ENCODE measurements at places on chromosomes 1 and 21.
A peak's percentile ranks its signal among the peaks of the same experiment; 100 is the strongest.

- no peak overlapping the region for H3K4me3 ChIP-seq
- DNase-seq, result no peak
- H3K27ac ChIP-seq, result no peak overlapping the region
- no peaks in the 10 kb centered on the region for H3K4me1 ChIP-seq
- no peaks in the 10 kb centered on the region for H3K36me3 ChIP-seq
Observed at GRCh38 chr1:234702342-234703000, 92.5 kb upstream of the IRF2BP2 start.

DNA sequence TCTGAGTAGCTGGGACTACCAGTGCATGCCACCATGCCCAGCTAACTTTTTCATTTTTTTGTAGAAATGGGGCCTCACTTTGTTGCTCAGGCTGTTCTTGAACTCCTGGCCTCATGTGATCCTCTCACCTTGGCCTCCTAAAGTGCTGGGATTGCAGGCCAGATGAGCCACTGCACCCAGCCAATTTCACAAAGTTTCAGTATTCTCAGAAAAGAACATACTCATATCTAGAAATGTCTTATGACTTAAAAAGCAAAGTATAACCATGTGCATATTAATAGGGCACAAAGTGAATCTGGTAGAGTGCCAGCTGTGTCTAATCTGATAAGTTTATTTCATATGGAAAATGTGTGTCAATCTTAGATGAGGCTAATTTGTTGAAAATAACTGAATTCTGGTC is 87.5 kb upstream of the CACYBP start:
- no peak for DNase-seq
- no peak overlapping the region for H3K4me3 ChIP-seq
- peaks cover 7% of the 10 kb centered on the region for H3K4me1 ChIP-seq
- no peaks in the 10 kb centered on the region for H3K36me3 ChIP-seq
- no peak overlapping the region for H3K27ac ChIP-seq

DNA sequence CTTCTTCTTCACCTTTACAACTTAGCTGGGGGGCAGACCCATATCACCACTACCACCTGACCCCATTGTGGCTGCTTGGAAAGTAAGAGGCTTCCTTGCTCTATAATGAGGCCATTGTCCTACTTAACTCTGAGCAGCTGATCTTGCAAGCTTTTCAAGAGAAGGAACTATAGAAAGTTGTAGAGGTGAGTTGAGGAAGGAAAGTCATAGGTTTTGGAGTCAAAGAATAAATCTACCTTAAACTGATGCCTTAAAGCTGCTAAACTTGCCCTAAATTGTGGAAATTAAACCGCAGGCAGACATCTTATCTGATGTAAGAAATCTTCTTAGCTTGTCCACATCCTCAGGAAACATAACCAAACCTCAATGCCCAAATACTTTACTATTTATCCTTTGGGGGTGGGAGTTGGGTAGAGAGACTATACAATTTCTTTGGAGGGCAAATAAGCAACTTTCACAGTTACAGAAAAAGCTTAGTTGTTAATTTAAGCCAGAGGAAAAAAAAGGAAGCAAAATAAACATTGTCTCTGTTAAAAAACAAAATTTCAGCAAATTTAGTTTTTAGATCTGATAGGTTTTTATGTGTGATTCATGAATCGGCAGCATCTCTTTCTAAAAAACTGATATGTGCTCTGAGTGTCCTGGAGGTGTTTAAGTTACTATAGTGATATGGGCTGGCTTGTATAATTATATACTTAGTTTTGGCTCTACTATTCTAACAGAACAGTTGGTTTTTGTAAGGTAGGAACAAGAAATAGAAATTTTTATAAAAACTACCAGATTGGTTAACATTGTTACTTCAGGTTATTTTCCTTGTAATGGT is 4.7 kb downstream of the IL23R start:
- no peaks in the 10 kb centered on the region for H3K36me3 ChIP-seq
- H3K4me1 ChIP-seq, result no peaks in the 10 kb centered on the region
- no peak overlapping the region for H3K4me3 ChIP-seq

DNA sequence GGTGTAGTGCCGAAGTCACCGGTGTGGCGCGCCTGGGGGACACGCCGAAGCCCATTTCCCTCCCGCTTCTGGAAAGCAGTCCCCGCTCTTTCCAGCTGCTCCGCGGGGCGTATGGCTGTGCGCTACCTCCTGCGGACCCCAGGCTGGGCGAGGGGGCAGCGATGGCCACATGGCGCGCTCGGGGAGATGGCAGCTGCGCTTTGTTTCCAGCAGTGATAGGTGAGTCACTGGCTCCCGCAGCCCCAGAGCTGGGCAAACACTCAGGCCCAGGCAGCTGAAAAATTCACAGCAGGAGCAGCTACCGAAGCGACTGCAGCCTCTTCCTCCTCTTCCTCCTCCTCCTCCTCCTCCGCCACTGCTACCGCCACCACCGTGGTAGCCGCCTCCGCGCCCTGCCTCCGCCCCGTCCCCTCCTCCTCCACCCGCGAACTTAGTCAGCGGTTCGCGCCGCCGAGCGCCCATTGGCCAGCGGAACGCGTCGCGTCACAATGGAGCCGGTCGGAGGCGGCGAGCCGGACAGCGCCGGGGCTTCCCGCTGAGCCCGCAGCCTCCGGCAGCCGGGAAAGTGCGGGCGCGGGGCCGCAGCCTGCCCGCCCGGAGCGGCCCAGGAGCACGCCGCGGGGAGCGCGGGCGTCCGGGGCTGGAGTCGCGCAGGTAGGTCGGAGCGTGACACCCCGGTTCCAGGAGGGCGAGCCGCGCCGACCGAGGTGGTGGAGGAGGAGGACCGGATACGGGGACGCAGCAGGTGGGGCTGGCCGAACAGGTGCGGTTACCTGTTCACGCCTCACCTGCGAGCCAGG is at the start of gene LRRC8B:
LRRC8B (plus strand) TSS at position 461 of the 800 bp plus-strand sequence. CDS start 57,822 bp downstream, outside the sequence.
- DNase-seq, result peak; percentile 90
- no peaks in the 10 kb centered on the region for H3K27me3 ChIP-seq
- peaks cover 13% of the 10 kb centered on the region for H3K4me1 ChIP-seq
- H3K36me3 ChIP-seq, result no peaks in the 10 kb centered on the region

DNA sequence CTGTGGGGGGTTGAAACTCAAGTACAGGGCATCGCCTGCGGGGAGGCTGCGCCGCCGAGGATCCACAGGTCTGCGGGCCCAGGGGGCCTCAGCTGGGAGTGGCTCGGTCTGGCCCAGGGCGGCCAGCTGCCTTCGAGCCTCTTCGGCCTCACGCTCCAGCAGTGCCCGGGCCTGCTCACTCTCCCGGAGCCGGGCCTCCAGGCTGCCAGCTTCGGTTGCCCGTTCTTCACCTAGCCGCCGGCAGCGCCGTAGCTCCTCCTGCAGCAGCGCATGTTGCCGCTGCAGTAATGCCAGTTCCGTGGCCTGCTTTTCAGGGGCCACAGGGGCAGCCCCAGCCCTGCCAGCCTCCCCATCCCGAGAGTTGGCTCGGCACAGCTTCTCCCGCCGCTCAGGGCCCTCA is 9.4 kb downstream of the RXFP4 start:
- no peak for DNase-seq
- H3K4me3 ChIP-seq, result no peak overlapping the region
- H3K27ac ChIP-seq, result no peak overlapping the region
- H3K4me1 ChIP-seq, result peaks cover 56% of the 10 kb centered on the region

DNA sequence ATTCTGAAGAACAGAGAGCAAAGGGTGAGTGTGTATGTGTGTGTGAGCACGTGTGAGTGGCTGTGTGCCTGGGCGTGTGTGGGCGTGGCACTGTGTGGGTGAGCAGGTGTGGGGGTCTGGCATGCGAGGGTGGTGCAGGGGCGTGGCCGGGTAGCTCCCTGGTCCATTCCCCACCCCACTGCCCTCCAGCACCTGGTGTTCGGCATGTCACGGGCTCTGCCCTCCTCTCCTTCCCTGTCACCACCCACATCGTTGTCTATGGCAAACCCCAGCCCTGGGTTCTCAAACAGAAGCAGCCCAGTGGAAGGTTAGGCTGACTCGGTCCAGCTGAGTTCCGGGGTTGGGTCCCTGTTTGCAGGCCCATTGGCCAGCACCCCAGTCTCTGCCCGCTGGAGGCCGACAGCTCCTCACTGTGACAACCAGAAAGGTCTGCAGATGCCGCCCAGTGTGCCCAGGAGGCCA is 39.8 kb downstream of the UBE2G2 start:
- no peak overlapping the region for H3K27ac ChIP-seq
- H3K4me3 ChIP-seq, result no peak overlapping the region
- no peaks in the 10 kb centered on the region for H3K36me3 ChIP-seq
- DNase-seq, result no peak
- H3K27me3 ChIP-seq, result peaks cover 61% of the 10 kb centered on the region
- H3K4me1 ChIP-seq, result no peaks in the 10 kb centered on the region

DNA sequence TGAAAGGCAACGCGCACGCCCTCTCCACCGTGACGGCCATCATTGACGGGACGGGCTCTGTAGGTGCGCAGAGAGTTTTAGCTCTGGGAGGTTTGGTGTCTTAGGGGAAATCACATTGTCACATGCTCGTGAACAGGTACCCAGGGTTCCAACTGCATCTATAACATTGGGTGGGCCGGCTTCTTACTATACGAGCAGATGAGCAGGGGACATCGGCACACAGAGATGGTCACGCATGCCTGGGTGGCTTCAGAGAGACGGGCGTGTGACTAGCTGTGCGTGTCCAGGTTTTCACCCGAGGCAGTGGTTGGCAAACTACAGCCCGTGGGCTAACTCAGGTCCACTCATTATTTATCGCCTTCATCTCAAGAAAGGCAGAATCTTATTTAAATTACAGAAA is 54.7 kb downstream of the SLC37A1 start:
- no peaks in the 10 kb centered on the region for H3K36me3 ChIP-seq
- H3K4me3 ChIP-seq, result no peak overlapping the region
- H3K27ac ChIP-seq, result no peak overlapping the region
- peaks cover 99% of the 10 kb centered on the region for H3K27me3 ChIP-seq
- no peaks in the 10 kb centered on the region for H3K4me1 ChIP-seq

DNA sequence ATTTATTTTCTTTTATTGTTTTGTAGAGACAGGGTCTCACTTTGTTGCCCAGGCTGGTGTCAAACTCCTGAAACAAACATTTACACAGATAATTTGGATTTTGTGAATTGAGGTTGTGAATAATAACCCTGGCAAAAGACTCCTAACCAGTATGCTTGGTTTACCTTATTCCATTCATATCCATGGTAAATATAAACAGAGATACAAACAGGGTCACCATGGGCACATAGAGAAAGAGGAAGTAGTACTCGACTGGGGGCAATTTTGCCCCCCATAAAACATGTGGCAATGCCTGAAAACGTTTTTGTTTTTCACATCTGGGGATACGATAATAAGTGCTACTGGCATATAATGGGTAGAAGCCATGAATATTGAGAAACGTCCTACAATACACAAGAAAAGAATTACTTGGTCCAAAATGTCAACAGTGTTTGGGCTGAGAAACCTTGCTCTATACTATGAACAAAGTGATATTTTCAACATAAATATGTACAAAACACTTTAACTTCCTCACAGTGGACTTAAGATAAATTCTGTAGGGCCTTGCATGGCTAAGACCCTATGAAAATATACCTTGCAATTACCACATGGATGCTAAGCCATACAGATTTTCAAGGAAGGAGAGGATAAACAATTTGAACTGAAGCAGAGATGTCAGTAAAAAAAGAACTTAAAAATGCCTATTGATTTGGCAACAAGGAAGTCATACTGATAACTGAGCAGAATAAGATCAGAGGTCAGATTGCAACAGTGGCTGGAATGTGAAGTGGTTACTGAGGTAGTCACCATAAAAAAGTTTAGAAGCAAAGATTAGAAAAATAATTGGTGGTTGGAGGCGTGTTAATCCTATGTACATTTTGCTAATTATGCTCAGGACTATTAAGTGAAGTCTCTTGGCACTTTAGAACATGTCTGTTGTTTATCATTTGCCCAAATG is 27.4 kb upstream of the ASPM start:
- no peak for DNase-seq
- no peaks in the 10 kb centered on the region for H3K36me3 ChIP-seq
- no peaks in the 10 kb centered on the region for H3K4me1 ChIP-seq
- no peak overlapping the region for H3K27ac ChIP-seq
- H3K27me3 ChIP-seq, result no peaks in the 10 kb centered on the region

DNA sequence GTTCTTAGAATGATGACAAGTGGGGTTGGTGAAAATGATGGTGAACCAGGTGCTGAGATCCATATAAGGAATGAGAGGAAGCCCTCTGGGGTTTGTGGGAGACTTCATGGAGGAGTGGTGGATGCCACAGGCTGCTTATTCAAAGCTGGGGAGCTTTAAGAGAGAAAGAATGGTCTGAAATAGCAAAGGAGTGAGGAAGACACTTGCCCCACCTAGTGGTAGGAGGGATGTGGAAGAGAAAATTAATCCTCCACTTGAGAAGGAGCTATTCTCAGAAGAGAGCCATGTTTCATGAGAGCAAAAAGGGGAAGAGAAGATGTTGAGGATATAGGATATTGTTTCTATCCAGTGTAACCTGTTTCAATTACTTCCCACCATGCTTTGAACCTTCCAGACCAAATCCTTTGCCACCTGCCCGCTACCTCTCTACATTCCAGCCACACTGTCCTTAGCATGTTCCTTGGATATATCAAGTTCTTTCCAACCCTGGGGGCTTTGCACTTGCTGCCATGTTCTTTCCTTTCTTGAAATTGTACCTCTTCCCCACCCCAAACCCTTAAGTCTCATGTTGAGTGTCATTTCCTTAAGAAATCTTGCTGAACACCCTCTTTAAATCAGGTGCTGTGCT is 19.6 kb upstream of the ZNF648 start:
- no peaks in the 10 kb centered on the region for H3K27me3 ChIP-seq
- DNase-seq, result peak; percentile 55
- no peak overlapping the region for H3K4me3 ChIP-seq

- H3K27me3 ChIP-seq, result peaks cover 94% of the 10 kb centered on the region
- no peak overlapping the region for H3K27ac ChIP-seq
- H3K36me3 ChIP-seq, result no peaks in the 10 kb centered on the region
- no peak overlapping the region for H3K4me3 ChIP-seq
- no peaks in the 10 kb centered on the region for H3K4me1 ChIP-seq
Observed at GRCh38 chr1:4768553-4768952, 114.1 kb downstream of the AJAP1 start.

GRCh38 chr1:31159869-31160611 is 79.6 kb downstream of the NKAIN1 start:
- no peak for DNase-seq
- H3K4me3 ChIP-seq, result no peak overlapping the region
- no peaks in the 10 kb centered on the region for H3K27me3 ChIP-seq
- H3K27ac ChIP-seq, result no peak overlapping the region
